ENCODE measurements at places on chromosomes 11 and 22. TPM values are rescaled to one million over a fixed set of nuclear protein-coding genes. Genes with fewer than 3 reads are reported as not detected.

POU2AF3 gene
- total RNA-seq = 0.65 TPM

TPBGL gene
- total RNA-seq = not detected

SLC22A9 gene
- total RNA-seq = 25.8 TPM

UPK3A gene
- 0.42 TPM for total RNA-seq

PGR gene
- total RNA-seq = not detected

C11orf21 gene
- 0.67 TPM for total RNA-seq

GRCh38 chr11:10490398-10491241 is 35.6 kb downstream of the AMPD3 start:
- DNase-seq = peak; percentile 34

- DNase-seq = no peak
Observed at GRCh38 chr11:115317277-115318185, 186.7 kb downstream of the CADM1 start.

DNA sequence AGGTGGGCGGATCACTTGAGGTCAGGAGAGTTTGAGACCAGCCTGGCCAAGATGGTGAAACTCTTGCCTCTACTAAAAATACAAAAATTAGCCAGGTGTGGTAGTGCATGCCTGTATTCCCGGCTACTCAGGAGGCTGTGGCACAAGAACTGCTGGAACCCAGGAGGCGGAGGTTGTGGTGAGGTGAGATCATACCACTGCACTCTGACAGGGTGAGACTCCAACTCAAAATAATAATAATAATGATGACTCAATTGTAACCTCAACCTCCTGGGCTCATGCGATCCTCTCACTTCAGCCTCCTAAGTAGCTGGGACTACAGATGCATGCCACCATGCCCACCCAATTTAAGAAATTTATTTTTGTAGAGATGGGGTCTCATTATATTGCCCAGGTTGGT is 15.6 kb upstream of the CHRNA10 start:
- DNase-seq = no peak

- peak; percentile 25 for DNase-seq
Observed at GRCh38 chr11:61958590-61958989, 8.4 kb downstream of the BEST1 start.

DNA sequence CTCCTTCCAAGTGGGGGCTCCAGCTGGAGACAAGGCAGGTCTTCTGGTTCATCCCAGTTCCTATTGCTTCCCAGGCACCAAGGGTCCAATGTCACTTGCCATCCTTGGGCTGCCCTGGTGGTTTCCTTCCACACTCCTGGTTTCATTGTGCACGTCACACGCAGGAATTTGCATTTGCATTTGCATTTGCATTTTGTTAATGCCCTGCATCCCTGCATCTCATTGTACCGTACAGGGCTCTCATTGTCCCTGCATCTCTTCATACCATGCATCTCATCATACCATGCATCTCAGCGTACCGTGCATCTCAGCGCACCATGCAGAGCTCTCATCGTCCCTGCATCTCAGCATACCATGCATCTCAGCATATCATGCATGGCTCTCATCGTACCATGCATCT is 112.2 kb upstream of the SYT13 start:
- DNase-seq = no peak

- no peak for DNase-seq
Observed at GRCh38 chr22:27748349-27748748, 53.2 kb downstream of the MN1 start.

DNA sequence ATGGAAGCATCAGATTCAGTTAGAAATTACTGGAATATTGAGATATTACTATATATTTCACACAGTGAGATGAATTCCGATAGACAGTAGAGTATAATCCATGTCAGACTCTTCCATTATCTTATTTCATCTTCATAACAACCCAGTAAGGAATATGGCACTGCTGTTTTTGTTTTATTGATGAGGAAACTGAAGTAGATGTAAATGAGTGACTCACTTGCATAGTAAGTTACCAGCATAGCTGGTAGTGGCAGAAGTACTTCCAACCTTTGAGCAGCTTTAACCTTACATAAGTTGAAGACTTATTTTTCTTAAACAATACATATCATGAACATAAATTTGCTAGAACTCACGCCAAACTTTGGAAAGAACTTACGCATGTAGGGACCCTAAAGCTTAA is 54.9 kb upstream of the SLC22A25 start:
- DNase-seq = no peak

- no peak for DNase-seq
Observed at GRCh38 chr11:82814379-82814778, 80.7 kb upstream of the FAM181B start.

DNA sequence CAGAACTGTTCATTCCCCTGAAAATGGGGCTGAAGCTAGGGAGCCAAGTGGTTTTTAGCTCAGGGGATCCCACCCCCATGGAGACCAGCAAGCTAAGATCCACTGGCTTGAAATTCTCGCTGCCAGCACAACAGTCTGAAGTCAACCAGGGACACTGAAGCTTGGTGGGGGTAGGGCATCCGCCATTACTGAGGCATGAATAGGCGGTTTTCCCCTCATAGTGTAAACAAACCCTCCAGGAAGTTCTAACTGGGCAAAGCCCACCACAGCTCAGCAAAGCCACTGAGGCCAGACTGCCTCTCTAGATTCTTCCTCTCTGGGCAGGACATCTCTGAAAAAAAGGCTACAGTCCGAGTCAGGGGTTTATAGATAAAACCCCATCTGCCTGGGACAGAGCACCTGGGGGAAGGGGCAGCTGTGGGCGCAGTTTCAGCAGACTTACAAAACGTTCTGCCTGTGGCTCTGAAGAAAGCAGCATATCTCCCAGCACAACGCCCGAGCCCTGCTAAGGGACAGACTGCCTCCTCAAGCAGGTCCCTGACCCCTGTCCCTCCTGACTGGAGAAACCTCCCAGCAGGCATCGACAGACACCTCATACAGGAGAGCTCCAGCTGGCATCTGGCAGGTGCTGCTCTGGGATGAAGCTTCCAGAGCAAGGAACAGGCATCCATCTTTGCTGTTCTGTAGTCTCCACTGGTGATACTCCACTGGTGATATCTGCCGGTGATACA is 32.7 kb downstream of the GAB4 start:
- no peak for DNase-seq

DNA sequence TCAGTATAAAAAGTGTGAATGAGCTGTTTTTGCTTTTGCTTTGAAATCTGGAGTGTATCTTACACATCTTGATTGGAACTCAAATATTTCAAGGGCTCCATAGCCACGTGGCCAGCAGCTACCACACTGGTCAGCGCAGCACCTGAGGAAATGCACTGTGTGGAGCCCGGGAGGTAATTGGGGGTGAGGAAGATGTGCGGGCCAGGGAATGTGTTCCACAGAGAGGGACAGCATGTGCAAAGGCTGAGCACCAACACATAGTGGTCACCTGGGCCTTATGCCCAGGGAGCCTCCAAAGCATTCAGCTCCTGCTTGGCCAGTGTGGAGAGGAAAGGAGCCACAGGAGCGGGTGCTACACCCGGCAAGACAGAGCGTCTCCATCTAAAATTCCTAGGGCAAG is 20.8 kb downstream of the RELT start:
- DNase-seq = no peak
